ENCODE measurements at places on chromosomes 7 and 10. TPM values are rescaled to one million over a fixed set of nuclear protein-coding genes. Genes with fewer than 3 reads are reported as not detected.
A peak's percentile ranks its signal among the peaks of the same experiment; 100 is the strongest.

GRCh38 chr10:86311906-86312305, 54.7 kb downstream of the GRID1 start:
- no peak for DNase-seq

GRCh38 chr7:833601-834258, 1.5 kb downstream of the SUN1 start:
- no peak for DNase-seq

DNA sequence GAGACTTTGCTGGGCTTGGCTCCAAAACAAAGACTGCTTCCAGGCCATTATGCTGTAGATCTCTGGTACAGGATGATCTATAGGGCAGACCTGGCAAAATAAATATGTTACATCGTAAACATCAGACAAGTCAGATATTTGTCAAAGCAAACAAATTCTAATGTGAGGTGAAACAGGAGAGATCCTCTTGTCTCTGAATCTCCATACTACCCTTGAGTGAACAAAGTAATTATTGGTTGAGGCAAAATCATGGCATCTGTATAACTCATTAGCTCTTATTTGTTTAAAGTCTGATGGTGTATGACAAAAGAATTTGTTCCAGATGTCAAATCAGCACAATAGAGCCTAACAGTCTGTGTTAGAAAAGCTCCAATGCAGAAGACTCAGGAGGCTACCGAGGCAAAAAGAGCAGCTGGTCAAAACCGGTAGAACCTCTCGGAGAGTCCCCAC, 1291.5 kb downstream of the TYW1 start:
- DNase-seq = no peak

DNA sequence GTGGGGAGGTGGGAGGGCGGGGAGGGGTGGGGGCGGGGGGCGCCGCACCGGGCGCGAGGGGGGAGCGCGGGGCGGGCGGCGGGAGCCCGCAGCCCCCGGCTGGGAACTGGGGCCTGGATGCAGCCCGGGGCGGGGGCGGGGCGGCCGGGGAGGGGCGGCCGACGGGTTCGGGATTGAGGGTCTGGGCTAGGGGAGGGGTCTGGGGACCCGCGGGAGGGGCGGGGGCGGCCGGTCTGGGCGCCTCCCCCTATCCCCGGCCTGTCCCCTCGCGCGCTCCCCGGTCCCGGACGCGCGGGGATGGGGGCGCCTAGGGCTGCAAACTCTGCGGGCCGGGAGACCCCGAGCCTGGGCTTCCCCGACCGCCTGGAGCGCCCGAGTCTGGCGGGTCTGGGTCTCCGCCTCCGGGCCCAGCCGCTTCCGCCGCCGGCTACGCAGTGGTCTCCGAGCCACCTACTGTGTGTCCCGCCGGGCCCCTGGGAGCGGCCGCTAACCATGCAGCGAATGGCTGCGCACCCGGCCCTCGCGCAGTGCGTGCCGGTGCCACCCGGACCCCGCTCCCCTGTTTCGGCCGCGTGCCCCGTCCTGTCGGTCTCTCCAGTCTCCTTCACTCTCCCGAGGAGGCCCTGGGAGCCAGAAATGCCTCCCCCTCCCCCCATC, 375 bp upstream of the FGF8 start:
- DNase-seq = no peak

- DNase-seq = no peak
These were observed 40.6 kb downstream of the PYROXD2 start for GRCh38 chr10:98374217-98374985.

DNA sequence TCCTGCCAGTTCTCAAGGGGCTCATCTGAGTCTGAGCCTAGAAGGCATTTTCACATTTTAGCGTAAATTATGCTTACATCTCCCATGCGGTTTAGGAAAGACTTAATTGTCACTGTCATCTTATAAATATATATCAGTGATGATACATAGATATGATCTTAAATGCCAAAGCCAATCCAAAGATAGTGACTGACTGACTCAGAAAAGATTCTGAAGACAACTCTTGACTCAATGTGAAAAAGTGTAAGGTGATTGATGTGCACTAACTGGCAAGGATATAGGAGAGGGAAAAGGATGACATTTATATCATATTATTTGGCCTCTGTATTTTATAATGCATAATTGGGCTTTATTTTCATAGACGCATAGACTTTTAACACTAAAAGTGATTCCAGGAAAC, 84.9 kb upstream of the LRRN3 start:
- no peak for DNase-seq

- no peak for DNase-seq
These were observed 12.1 kb upstream of the CDK6 start for GRCh38 chr7:92848441-92848840.

DNA sequence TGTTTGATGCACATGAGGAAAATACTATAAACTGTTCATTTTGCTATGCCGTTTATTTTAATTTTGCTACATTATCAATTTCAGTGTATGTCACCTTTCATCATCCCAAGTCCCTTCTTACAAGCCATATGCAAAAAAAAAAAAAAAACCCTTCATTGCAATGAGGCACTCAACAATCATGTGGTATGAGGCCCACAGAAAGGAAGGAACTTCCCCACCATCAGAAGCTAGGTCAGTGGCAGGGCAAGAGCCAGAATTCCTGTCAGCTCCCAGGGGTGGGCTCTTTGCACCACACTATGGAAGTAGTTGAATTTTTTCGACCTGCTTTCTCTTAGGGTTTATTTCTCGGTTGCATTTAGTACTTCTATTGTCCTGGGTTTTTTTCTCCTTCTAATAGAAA, 75.4 kb downstream of the NOC3L start:
- no peak for DNase-seq

DNA sequence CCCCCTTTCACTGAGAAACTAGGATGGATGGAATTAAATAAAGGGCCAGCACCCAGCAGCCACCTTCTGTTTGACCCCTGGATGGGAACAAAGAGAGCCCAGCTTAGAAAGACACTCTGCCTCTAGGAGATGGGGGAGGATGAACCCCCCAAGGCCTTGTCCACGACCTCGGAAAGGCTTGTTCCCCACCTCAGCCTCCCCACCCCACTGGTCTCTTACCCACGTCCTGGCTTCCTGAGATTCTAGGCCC, 9.7 kb downstream of the ITPRIP start:
- no peak for DNase-seq

- DNase-seq = no peak
These were observed 28.2 kb upstream of the BMS1 start for GRCh38 chr10:42754155-42755027.

GRCh38 chr7:29170781-29171180, 23.8 kb upstream of the CHN2 start:
- no peak for DNase-seq

The WNT16 gene
- total RNA-seq = not detected

GRCh38 chr7:159198016-159198724, 53.5 kb upstream of the VIPR2 start:
- DNase-seq = no peak

- DNase-seq = no peak
These were observed 11.8 kb upstream of the COBL start for GRCh38 chr7:51328351-51328801.

GRCh38 chr10:75038335-75038734, 73.1 kb upstream of the SAMD8 start:
- DNase-seq = no peak

DNA sequence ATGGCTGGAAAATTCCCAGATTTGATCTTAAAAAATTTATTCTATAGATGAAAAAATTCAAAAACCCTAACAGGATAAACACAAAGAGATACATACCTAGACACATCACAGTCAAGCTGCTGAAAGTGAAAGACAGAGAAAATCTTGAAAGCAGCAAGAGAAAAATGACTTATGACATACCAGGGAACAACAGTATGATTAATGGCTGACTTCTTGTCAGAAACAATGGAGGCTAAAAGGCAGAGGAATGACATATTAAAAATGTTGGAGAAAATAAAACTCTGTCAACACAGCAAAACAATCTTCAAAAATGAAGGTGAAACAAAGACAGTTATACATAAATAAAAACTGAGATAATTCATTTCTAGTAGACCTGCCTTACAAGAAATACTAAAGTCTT, 442.7 kb downstream of the IPMK start:
- DNase-seq = no peak

The HTR7 gene
- total RNA-seq = not detected

GRCh38 chr7:33766405-33766804, 138.9 kb upstream of the BMPER start:
- no peak for DNase-seq

- no peak for DNase-seq
These were observed 30.3 kb downstream of the CCDC3 start for GRCh38 chr10:12971001-12971788.

GRCh38 chr10:51892965-51893658, 193.7 kb upstream of the CSTF2T start:
- DNase-seq = peak; percentile 43

- DNase-seq = no peak
These were observed 123.7 kb downstream of the AVL9 start for GRCh38 chr7:32618987-32619386.

- DNase-seq = no peak
These were observed 31.1 kb upstream of the LYZL1 start for GRCh38 chr10:29257784-29258135.

The PLXNA4 gene
- total RNA-seq = not detected

- no peak for DNase-seq
These were observed 10.3 kb downstream of the BAMBI start for GRCh38 chr10:28687683-28688001.

DNA sequence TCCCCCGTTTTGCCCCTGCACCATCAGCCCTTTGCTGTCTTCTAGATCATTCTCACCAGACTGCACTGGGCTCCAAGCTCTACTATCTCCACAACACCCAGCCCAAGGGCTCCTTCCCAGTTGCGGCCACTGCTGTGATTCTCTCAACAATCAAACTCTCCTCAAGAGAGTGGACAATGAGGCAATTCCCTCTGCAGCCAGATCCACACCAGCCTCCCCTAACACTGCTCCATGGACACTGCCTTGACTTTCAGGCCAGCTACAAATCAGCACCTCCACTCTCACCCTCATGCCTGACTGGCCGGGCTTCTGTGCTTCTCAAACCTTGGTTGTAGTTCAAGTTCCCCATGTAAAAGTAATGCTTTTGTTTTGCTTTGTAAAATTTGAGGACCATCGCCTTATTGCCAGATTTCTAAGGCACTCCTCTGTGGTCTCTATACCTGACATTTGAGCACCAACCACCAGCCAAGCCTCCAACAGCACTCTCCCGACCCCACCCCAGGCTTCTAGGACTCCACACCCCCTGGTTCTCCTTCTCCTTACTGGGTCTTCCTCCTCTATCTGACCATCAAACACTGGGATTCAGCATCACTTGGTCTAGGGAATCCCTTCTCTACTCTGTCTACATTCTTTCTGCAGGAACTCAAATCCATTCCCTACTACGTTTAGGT, 45.4 kb downstream of the PPIF start:
- DNase-seq = no peak

DNA sequence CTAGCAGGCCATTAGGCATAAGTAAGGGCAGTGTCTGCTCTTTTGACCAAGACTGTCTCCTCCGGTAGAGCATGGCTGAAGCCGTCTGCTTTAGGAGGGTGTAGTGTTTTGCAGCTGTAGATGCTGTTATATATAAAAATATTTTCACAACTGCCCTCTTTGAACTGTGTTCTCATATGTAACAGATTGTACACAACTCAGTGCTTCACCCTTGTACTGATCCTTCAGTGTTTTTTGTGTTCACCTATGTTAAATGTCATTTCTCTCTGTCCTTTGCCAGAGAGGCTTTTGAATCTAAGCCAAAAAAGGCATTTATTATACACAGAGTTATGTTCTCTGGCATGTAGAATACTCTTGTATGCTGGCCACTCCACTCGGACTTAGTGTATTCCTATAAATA, 135.5 kb downstream of the BICC1 start:
- DNase-seq = no peak

The OR6V1 gene
- not detected for total RNA-seq

DNA sequence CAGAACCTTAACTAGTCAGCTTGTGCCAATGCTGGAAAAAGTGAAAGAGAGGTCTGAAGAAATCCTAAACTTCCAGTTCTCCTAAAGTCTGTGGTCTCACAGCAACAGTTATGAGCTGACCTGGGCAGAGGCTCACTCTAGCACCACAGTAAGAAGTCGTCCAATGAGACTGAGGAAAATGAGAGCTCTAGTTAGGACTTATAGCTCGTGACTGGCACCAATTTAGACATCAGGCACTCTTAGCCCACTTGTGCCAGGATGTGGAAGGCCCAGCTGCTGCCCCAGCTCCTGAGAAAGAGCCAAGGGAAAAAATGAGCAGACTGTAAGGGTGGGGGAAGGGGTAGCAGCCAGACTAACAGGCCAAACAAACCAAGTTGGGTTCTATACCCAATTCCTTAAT, 7.6 kb downstream of the MMS19 start:
- no peak for DNase-seq

The FFAR4 gene
- 88.1 TPM for total RNA-seq

- no peak for DNase-seq
These were observed 594.6 kb downstream of the NXPH1 start for GRCh38 chr7:9028012-9028411.

The FZD8 gene
- 1.1 TPM for total RNA-seq

DNA sequence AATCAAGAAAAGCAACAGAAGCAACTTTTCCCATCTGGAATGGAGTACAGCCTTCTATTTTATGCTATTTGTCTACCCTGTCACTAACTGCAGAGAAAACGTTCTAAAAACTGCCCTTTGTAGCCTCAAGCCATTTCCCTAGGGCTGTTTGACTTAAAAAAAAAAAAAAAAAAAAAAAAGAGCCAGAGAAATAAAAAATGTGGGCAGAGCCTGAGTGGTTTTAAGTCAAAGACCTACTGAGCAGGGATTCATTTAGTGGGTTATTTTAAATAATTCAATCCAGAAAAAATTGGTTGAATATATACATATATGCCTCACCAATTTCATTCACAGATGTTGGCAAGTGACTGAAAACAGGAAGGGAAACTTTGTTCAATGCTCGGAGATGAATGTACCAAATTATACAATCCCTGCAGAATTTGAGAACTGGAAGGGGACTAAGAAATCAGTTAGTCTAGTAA, 75.2 kb downstream of the PPP1R3C start:
- no peak for DNase-seq

The C10orf62 gene
- not detected for total RNA-seq

The GPR15LG gene
- not detected for total RNA-seq

GRCh38 chr7:90232430-90232829, 12.5 kb upstream of the CFAP69 start:
- DNase-seq = no peak

- no peak for DNase-seq
These were observed 86.7 kb downstream of the LYZL2 start for GRCh38 chr10:30542895-30543288.

DNA sequence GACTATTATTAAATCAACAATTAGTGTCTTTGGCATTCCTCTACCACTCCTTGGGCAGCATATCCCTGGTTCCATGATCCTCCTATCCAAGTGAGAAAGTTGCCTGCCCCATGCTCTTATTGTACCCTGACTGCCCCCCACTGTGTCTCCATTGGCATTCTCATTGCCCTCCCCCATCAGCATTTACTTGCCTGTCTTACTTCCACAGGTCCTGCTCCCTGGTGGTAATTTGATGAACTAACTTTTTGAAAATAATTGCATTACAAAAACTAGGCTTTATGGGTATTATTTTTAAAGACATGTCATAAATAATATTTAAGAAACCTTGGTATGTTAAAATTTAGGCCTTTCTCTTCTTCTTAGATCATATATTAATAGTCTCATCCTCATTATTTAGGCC, 346.4 kb downstream of the PCLO start:
- no peak for DNase-seq

Data from HT-29 (cell line).